Left lung (tissue), 14 donors: ENCODE measurements at places on chromosomes 5 and 9. TPM values are rescaled to one million over a fixed set of nuclear protein-coding genes. Genes with fewer than 3 reads are reported as not detected.
A peak's percentile ranks its signal among the peaks of the same experiment; 100 is the strongest.

DNA sequence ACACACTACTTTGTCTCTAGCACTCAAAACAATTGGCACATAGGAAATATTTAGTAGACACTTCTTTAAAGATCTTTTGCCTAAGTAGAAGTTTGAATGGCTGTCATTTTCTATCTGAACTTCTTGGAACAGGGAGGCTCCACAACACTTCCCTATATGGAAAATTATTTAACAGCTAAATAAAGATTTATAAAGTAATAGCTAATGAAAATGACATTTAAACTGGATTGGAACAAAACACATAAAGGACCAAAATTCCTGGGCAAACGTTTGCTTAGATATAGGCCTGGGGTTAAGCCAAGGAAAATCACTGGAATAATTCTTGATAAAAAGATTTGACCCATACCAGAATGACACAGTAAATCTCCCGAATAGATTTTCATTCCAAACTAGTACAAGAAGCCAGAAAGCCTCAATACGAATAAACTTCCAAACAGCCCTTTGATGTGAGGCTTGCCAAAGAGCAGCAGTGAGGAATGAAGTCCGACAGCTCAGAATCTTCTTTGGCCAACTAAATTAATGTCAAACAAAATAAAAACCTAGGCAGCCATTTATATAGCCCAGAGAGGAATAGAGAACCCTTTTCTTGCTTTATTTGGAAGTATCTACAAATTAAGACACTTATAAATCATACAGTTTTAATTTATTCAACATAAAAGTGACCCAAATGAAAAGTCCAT, 20.3 kb upstream of the RNF180 start:
- DNase-seq, result no peak

- DNase-seq, result no peak
Observed at GRCh38 chr5:178572617-178573016, 17.6 kb downstream of the COL23A1 start.

DNA sequence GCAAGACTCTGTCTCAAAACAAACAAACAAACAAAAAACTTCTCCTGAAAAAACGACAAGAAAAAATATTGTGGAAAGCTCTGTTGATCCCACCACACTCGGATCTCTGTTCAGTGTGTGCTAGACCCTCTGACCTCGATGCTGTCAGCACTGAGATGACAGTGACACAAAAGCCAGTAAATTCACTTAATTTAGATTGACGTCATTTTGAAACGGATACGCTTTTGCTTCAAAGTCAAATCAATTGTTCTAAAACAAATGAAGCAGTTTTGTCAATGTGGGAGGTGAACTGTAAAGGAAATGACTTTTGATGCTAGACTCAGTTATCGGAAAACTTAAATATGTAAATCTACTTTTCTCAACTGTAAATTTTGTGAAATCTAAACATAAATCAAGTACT, 26.6 kb downstream of the CCT5 start:
- no peak for DNase-seq

GRCh38 chr5:128262911-128263310, 179.3 kb downstream of the SLC12A2 start:
- DNase-seq, result no peak

- peak; percentile 57 for DNase-seq
Observed at GRCh38 chr9:130921300-130921988, 17.6 kb downstream of the FIBCD1 start.

- DNase-seq, result no peak
Observed at GRCh38 chr9:133761641-133762248, 23.6 kb upstream of the SARDH start.

DNA sequence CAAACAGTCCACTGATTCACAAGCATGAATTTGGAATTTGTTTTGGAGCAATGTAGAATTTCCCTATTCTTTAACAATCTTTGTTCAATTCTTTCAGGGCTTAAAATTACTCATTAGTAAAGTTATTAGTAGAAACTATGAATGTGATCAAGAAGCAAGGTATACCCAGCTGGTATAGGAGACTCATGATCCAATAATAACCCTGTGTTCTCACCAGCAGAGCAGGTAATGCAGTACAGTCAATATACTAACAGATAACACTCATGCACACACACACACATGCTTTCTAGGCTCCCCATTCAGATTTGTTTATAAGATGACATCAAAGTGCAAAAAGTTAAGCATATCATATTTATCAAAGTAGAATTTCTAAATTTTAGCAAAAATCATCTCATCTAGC, 445.2 kb downstream of the ELAVL2 start:
- DNase-seq, result no peak

TICAM2 gene
- polyA plus RNA-seq, result 6.6 TPM

- DNase-seq, result no peak
Observed at GRCh38 chr5:132375957-132376356, 6.4 kb downstream of the SLC22A5 start.

- DNase-seq, result no peak
Observed at GRCh38 chr9:9079473-9079872, 1279.9 kb upstream of the DMAC1 start.

FBN2 gene
- 56.6 TPM for polyA plus RNA-seq

GRCh38 chr5:33206962-33207506, 233.7 kb upstream of the TARS1 start:
- DNase-seq, result no peak

DNA sequence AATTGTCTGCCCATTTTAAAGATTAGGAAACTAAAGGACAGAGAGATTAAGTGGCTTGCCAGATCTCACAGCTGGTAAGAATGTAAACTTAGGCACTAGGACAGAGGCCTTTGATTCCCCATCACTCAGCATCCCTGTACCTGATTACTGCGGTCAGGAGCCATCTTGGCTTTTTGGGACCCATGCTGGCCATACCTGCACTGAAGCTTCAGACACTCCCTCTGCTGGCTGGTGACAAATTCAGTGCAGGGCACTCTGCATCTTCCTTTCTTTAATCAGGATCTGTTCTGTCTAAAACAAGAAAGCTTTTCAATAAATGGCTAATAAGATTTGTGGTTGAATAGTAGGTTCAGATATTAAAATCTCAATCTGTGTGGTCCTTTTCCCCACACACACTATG, 215.5 kb upstream of the RORB start:
- no peak for DNase-seq

SUSD3 gene
- 4.0 TPM for polyA plus RNA-seq

- no peak for DNase-seq
Observed at GRCh38 chr5:78162253-78162862, 132.1 kb downstream of the AP3B1 start.
